ENCODE measurements at places on chromosomes 1 and 21.

DNA sequence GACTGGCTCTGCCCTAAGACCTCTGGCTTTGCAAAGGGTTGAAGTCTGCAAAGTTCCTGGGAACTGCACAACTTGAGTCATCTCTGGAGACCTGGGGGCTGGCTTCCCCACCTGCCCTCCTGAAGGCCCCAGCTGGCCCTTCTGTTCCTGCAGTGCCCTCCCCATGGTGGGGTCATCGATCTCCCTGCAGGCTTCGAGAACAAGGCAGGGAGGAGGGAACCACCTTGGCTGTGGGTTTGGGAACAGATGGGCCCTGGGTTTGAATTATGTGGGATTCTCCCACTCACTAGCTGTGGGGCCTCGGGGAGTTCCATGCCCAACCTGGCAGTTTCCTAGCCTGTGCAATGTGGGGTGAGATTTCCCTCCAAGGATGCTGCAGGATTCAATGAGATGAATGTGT lies 310.2 kb downstream of the PTPRU start:
- no peak for DNase-seq

GRCh38 chr1:47563201-47563600 lies 125.4 kb downstream of the FOXD2 start:
- no peak for DNase-seq

DNA sequence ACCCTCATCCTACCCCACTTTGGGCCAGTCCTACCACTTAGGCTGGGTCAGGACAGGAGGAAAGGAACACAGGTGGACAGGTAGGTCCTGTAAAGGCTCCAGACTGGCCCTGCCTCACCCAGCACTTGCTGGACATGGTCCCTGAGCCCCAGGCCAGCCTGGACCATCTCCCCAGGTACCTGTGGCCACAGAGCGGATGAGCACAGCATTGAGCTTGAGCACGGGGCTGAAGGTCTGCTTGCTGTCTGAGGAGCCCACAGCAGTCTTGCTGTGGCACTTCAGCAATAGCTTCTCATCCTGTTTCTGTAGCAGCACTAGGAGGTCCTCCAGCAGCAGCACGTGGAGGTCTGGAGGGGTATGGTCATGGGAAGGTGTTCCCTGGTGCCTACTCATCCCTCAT lies 23.3 kb downstream of the LRRC71 start:
- DNase-seq = no peak

DNA sequence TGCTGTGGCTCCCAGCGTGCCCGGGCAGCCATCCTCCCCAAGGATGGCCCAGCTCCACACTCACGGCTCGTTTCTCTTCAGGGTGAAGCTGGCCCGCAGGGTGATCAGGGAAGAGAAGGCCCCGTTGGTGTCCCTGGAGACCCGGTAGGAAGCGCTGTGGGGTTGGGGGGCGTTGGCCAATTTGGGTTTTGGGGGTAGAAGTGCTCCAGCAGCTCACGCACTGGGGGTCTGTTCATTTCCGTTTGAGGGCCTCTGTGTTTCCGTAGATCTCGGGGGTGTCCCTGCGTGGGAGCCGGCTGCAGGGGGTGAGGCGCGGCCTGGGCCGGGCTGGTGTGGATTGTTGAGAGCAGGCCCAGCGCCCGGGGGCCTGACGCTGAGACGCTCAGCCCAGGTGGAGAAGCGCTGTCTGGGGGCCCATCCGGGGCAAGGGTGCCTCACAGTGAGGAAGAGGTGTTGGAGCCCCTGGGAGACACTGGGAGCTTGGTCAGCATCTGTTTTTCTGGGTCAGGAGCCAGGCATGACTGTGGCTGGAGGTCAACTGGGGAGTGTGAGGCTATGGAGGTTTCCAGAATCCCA lies 12.6 kb downstream of the COL6A1 start:
- no peak for DNase-seq

- DNase-seq = no peak
These were observed 58.0 kb downstream of the BEND5 start for GRCh38 chr1:48718705-48719104.

- no peak for DNase-seq
These were observed 6.7 kb upstream of the MYOM3 start for GRCh38 chr1:24118410-24119242.

DNA sequence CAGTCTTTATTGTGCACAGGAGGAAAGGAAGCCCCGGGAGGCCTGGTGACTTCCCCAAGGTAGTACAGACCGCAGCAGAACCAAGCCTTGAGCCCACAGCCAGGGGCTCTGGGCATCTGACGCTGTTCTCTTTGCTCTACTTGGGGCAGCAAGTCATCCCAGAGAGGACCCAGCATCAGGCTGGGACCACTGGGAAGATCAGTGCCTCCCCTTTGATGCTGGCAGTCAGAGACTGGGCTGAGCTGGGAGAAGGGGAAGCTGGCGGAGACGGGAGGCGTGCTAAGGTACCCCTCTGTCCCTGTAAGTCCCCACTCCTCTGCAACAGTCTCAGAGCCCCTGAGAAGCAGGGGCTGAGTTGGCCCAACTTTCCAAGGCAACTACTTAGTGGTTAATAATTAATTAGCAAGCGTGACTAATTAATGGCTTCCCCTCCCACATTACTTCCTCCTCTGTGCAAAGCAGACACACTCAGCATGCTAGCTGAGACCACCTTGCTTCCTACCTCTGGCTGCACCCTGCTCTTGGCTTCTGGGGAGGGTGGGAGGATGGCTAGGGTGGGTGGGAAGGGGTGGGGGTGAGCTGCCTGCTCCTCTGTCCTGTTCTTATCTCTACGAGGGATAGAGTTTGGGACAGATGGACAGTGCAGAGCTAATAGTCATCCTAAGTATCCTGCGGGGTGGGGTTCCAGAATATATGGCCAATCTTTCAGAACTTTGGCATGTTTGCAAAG lies 1.3 kb downstream of the INAVA start:
- no peak for DNase-seq

GRCh38 chr1:183306317-183307042 lies 111.7 kb downstream of the NMNAT2 start:
- DNase-seq = no peak

DNA sequence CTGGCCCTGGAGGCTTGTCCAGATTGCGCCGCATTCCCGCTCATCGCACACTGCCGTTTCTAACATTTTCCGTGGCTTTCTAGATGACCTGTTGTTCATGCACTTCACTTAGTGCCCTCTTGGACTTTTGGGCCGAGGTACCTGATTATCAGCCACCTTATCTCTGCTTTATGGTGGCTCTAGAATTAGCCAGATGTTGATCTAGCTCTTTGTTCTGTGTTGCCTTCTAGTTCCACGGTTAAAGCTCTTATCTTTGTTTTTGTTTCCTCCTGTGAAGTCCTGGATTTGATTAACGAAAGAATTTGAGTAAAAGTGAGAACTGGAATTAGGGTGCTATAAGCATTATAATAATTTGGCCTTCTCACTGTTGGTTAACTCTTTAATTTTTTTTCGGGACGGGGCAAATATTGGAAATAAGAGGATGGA lies 945 bp downstream of the RNPEP start:
- no peak for DNase-seq

GRCh38 chr21:15311510-15311909 lies 246.7 kb upstream of the NRIP1 start:
- DNase-seq = no peak

DNA sequence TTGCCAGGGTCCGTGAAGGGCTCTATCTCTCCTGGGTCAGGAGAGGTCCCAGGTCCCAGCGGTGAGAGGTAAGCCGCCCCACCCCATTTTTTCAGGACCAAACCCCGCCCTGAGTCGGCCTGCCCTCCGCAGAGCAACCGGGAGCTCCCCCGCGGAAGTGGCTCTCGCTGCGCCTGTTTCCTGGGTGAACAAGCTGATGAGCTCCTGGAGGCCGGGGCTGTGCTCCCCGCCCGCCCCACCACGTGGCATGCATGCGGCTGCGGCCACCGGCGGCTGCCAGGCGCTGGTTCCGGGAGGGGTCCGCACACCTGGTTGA lies 32.0 kb downstream of the ZBTB17 start:
- no peak for DNase-seq

DNA sequence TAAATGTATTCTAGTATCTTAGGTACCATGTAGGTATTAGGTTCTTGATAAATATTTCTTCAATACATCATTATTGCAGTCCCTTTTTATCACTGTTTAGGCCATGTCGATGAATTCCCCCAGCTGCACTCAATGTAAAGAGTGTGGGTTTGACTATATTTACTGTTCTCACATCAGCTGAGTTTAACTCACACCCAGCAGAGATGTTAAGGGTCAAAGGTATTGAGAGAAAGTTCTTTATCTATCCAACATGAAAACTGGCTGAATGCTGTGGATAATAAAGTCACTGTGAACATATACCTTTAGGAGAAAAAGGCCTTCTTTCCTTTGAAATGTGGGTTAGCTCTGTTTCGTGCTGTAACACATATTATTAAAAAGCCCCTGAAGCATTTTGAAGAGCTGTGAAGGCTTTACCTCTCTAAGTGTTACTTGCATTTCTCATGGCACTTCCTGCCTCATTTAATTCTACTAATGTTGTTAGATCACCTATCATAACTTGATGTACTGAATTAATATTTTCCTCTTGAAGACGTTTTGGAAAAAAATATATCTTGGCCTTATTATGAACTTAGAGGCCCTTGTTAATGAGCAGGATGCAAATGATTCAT lies 19.1 kb upstream of the LYST start:
- DNase-seq = no peak

GRCh38 chr21:26115305-26115704 lies 55.3 kb downstream of the APP start:
- DNase-seq = no peak
